ENCODE measurements at places on chromosomes 6 and 20.

GRCh38 chr6:12047792-12048432 is 35.8 kb downstream of the HIVEP1 start:
- DNase-seq, result no peak

DNA sequence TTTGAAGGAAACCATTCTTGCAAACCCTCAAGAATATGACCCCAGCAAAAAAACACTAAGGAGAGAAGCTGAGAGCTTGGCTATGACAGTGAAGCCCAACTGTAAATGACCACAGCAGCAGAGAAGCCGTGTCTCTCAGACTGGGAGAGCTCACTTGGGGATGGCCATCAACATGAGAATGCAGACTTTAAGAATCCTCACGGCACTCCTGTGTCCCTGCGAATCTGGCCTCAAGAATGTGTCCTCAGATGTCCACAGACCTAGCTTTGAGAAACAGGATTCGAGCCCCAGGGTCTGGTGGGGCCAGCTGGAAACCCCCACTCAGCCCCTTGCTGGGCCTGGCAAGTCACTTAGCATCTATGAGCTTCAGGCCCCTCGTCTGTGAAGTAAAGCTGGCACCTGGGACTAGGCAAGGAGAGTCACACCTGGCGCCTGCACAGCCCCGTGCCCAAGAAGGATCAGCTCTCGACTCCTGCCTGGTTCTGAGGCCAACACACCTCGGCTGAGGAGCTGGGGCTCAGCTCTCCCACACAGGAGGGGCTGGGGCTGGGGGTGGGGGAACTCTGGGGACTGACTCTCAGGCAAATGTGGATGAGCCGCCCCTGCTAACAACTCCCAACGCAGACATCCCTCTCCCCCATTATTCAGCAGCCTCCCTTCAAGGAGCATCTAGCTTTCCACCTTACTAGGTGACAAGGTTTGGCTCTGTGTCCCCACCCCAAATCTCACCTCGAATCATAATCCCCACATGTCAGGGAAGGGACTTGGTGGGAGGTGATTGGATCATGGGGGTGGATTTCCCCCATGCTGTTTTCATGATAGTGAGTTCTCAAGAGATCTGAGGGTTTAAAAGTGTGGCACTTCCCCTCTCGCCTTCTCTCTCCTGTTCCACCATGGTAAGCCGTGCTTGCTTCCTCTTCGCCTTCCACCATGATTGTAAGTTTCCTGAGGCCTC is 97.7 kb downstream of the GRM4 start:
- DNase-seq, result no peak

DNA sequence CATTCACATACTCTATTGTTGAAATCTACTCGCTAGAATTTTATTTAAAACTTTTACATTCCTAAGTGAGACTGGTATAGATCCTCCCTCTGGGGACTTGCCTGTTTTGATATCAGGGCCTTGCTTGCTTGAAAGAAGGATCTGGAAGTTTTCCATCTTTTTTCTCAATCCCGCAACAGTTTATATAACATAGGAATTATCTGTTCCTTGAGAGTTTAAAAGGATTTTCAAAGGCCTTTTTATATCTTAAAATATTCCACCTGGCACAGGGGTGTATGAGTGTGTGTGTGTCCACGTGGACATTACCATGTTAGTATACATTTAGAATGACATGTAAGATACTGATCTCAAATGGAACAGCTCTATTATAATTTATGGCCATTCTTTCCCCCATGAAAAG is 96.3 kb downstream of the TRERF1 start:
- no peak for DNase-seq

- DNase-seq, result no peak
These were observed 60.8 kb downstream of the NPEPL1 start for GRCh38 chr20:58753267-58753921.
